Activated CD4-positive, alpha-beta memory T cell treated with anti-CD3 and anti-CD28 coated beads for 36 hours (primary cell): ENCODE measurements at places on chromosomes 5 and 9.

DNA sequence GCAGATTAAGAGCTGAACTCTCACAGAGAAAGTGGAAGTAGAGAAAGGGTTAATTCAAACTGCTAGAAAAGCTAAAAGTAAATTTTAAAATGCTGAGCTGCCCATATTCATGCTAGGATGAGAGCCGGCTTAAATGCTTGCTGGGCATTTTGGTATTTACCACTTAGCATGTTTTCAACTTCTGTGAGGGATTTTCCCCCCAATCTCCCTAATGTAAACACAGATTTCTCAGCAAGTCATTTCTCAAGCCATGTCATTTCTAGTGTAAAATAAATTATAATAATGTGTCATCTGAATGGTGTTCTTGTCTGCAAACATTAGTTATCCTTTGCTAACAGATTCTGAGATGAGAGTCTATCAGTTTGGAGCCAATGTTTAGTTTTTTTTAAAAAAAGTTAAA lies 22.3 kb downstream of the RPS23 start:
- no peak for DNase-seq

DNA sequence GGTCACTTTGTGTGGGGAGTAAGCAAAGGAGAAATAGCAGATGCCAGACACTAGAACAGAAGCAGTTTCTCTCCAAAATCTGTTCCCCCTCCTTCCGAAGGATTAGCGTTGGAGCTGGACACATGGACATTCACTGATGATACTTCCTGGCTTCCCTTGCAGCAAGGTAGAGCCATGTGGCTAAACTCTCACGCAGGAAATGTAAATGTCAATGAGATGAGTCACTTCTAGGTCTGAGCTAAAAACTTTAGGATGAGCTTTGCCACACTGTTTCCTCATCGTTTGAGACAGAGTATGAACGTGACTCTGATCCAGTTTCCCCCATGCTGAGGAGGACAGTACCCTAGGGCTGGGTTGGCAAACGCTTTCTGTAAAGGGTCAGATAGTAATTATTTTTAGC lies 5.1 kb downstream of the BHMT2 start:
- no peak for DNase-seq

DNA sequence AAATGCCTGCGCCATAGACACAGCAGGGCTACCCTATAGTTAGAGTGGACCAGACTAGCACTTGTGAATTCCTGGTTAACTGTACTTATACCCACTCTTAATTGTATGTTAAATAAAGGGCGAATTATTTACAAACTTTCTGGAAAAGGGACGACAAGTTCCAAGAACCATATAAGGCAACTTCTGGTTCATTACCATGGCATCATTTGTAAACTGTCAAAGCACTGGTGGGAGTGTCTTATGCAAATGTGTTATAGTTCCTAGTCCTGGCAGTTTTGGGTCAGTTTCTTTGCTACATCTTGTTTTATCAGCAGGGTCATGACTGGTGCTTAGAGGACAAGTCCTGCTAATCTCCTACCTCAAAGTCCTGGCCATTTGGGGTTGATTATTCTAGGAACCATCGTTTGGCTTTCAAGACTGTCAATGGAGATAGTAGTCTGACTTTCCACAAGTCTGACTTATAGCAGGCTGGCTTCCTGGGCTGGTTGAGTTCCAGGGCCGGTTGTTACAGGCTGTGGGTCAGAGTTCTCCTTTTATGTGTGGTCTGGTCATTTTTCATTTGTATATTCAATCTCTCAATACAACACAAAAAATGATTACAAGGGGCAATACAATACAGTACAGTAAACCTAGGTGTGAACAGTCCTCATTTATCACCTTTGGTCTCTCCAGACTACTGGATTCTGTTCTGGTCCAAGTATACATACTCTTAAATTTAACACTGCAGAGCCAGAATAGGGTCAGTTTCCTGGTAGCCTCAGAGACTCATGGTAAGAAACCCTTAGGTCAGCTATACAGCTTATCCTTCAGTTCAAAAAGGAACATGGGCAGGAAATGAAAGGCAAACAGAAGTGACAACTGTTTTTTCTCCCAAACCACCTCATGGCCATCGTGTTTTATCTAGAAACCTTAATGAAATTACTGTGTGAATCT lies 8.3 kb upstream of the CFAP95 start:
- no peak for DNase-seq

DNA sequence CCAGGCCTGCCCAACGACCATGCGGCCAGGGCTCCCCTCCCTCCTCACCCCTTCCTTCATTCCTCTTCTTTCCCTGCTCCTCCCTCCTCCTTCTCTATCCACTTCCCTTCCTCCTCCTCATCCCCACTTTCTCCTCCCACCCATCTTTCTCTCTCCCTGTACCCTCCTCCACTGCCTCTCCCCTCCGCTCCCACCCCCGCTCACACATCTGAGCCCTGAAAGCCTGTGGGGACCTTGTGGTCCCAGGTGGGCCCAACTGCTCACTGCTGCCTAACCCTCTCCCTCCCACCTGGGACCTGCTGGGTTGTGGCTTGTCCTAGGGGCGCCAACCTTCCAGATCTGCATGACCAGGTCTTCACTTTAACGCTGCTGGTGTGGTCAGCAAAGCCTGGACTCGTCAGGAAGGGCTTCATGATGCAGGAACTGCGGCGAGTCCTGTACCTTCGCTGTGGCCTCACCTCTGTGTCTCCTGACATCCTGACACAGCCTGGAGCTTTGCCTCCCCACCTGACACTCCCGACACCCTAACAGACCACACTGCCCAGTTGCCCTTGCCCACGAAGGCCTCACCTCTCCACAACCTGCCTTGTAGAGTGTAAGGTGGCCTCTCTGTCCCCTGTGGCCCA lies 34.6 kb downstream of the C5orf15 start:
- DNase-seq = no peak

- no peak for DNase-seq
These were observed 490.9 kb downstream of the NFIB start for GRCh38 chr9:13823026-13823425.

DNA sequence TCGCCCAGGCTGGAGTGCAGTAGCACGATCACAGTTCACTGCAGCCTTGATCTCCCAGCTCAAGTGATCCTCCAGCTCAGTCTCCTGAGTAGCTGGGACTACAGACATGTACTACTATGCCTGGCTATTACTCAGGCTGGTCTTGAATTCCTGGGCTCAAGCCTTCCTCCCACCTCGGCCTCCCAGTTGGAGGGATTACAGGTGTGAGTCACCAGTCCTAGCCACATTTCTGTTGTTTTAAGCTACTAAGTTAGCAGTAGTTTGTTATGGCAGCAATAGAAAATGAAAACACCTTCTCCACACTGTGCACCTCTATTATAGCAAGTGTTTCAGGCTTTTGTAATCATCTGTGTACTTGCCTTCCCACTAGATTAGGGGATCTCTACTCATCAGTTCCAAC lies 588.9 kb upstream of the TLE4 start:
- no peak for DNase-seq

- no peak for DNase-seq
These were observed 639.0 kb upstream of the TYRP1 start for GRCh38 chr9:12054235-12054634.

- DNase-seq = no peak
These were observed 139.5 kb upstream of the SLC27A6 start for GRCh38 chr5:128825826-128826225.

- DNase-seq = no peak
These were observed 56.9 kb upstream of the VCAN start for GRCh38 chr5:83414601-83415000.

GRCh38 chr5:171702135-171702770 lies 83.4 kb upstream of the SMIM23 start:
- no peak for DNase-seq
